ENCODE measurements at places on chromosomes 12 and 14.

DNA sequence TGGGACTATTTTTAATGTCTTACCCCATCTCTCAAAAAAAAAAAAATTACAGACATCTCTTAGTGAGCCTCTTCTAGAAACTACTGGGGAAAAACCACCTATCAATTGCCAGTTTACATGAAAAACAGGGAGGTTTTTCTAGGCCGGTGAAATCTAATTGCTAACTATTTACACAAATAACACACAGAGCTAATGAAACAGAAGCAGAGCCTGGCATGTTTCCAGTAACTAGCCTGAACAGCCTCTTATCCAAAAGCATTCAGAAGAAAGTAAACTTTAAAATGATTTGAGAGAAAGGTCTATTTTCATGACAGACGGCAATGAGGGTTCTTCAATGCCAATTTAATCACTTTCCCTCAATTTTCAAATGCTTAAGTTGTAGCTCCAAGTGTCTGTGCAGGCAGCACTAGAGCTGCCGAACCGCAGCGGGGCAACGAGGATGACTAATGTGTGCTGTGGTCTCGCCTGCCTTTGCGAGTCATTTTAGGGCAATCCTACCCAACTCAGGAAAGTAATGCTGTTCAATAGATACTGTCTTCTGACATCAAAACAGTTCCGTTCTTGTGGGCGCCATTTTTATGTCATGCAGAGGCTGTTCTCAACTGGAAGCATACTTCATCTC, 84.6 kb downstream of the SETD3 start:
- peak; percentile 44 for DNase-seq

- DNase-seq, result no peak
Observed at GRCh38 chr12:43406801-43407200, 145.2 kb downstream of the ADAMTS20 start.

- DNase-seq, result no peak
Observed at GRCh38 chr12:18146363-18146762, 56.4 kb upstream of the RERGL start.

DNA sequence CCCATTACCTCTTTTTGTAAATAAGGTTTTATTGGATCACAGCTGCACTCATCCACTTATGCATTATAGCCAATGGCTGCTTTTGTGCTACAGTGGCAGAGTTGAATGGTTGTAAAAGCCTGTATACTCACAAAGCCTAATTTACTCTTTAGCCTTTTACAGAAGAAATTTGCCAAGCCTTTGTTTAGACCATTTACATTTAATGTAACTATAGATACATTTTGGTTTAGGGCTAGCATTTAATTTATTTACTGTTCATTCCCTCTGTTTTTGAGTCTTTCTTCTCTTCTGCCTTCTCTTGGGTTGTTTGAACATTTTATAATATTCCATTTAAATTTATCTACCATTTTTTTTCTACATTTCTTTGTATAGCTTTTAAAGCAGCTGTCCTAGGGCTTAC, 217.1 kb upstream of the AMIGO2 start:
- no peak for DNase-seq

- DNase-seq, result no peak
Observed at GRCh38 chr14:104885031-104885972, 20.2 kb downstream of the CEP170B start.

GRCh38 chr12:131000000-131000486, 46.3 kb downstream of the ADGRD1 start:
- DNase-seq, result no peak

DNA sequence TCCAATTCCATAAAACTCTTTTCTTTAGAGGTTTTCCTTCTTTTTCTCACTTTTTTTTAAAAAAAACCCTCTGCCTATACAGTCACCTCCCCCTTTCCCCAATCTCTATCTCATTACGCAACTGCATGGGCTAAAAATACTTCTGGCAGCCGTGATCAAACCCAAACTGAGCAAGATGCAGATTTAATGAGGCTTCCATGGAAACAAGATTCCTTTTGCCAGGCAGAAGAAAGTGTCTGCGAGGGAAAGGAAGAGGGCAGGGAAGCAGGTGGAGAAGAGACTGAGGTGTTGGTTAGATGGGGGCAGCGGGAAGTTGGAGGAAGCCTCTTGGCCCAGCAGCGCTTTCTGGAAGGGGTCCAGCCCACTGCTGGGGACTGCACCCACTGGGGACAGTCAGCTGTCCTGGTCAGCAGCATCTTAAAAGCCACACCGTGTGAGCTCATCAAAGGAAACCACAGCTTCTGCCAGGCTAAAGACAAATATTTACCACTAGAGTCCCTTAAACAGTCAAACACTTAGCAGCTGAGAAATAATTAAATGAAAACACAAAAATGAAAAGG, 90.4 kb downstream of the SLC8A3 start:
- peak; percentile 67 for DNase-seq
